ENCODE measurements at places on chromosomes 5 and 9. TPM values are rescaled to one million over a fixed set of nuclear protein-coding genes. Genes with fewer than 3 reads are reported as not detected.

DNA sequence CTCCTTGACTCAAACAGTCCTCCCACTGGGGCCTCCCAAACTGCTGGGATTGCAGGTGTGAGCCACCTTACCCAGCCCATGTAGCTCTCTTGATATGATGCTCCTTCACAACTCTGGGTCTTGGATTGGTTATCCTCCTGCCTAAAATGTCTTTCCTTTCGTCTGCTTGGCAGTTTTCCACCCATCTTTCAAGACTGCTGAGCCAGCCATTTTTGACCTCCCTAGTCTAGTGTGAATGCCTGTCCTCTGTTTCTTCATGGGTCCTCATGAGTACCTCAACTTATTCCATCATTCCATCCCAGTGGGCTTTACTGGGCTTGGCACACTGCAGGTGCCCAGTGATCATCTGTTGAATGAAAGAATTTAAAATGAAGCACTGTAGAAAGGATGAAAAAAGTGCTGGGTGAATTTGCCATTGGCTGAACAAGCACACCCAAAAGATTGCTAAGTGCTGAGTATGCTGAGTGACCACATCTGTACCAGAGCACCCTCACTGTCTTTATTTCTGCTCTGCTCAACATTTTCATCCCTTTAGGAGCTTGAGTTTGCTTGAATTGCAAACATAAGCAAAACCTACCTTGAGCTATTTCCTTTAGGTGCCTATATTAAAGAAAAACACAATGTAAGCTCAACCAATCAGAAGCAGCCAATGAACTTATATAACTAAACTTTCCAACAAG, 84.8 kb upstream of the FAM169A start:
- DNase-seq, result no peak
- H3K4me3 ChIP-seq, result no peak overlapping the region
- peaks cover 45% of the 10 kb centered on the region for H3K27me3 ChIP-seq
- H3K27ac ChIP-seq, result no peak overlapping the region

GRCh38 chr9:121620777-121621449, 30.5 kb upstream of the DAB2IP start:
- H3K27ac ChIP-seq, result no peak overlapping the region
- H3K36me3 ChIP-seq, result no peaks in the 10 kb centered on the region
- no peak overlapping the region for H3K4me3 ChIP-seq
- no peak for DNase-seq
- no peaks in the 10 kb centered on the region for H3K4me1 ChIP-seq

DNA sequence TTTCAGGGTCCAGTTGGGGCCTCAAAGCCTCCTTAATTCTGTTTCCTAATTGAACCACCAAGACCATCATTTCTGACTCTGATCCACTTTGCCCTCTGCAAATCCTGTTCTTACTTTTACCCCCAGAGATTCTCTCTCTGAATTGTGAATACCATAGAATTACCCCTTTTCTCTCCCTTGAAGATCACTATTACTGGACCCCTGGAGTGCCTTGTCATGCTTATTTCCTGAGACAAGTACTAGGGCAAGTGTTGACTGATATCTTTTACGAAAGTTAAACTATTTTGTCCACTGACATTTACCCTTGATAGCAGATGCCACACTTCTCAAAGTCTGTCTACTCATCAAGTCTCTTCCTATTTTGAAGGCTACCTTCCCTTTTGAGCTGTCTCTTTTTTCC, 246.9 kb upstream of the PTGER4 start:
- no peak overlapping the region for H3K4me3 ChIP-seq
- peaks cover 81% of the 10 kb centered on the region for H3K4me1 ChIP-seq
- H3K27me3 ChIP-seq, result no peaks in the 10 kb centered on the region
- no peak for DNase-seq
- H3K36me3 ChIP-seq, result peaks cover 11% of the 10 kb centered on the region
- no peak overlapping the region for H3K27ac ChIP-seq

- H3K4me3 ChIP-seq, result no peak overlapping the region
- H3K27me3 ChIP-seq, result no peaks in the 10 kb centered on the region
- H3K4me1 ChIP-seq, result no peaks in the 10 kb centered on the region
- H3K36me3 ChIP-seq, result no peaks in the 10 kb centered on the region
- H3K27ac ChIP-seq, result no peak overlapping the region
Measured at GRCh38 chr5:94463739-94464138, 154.7 kb downstream of the KIAA0825 start.

DNA sequence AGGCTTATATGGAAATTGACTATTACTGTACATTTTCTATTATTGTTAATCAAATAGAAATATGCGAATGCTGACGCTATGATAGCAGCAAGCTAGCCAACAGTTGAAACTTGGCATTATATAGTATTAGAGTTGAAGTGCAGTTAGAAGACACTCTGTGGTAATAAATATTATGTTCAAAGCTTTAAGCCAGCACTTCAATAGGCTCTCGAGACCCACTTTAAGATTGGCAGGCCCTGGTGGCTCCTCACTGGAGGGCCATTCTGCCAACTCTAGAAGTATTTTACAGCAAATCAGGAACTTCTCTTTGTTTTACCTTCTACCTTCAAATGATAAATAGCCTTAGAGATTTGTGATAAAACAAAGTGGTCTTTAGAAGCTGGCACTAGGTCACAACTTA, 2029.0 kb upstream of the WWC1 start:
- H3K36me3 ChIP-seq, result no peaks in the 10 kb centered on the region
- H3K27me3 ChIP-seq, result no peaks in the 10 kb centered on the region
- no peak overlapping the region for H3K27ac ChIP-seq
- no peak for DNase-seq

DNA sequence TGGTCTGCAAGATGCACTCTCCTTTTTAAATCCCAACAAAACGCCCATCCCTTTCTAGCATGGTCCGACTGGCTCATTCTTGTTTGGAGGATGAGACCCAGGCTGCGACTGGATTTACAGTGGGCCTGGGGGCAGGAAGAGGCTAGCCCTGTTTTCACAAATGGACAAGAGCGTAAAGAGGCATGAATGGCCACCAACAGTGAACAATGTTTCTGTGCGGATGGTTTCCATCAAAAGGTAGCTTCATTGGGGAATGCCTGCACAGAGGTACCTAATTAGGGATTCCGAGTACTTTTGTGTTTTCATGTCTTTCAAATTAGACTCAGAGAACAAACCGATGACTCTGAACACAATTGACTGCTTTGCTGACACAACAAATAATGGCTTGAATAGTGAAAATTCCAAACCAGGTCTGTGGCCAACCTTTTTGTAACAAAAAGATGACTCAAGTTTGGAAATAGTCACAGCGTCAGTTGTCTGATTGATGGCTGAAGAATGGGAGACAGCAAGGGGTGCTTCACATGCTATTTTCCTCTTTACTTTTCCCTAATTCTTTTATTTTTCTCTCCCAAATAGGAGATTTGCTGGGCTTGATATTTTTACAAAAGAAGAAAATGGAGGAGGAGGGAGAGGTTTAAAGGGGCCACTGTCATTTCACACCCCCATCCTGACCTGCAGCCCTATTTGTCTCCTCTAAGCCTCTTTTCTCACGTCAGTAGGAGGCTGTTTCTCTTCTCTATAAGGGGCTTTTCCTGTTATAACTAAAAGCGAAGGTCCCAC, 208.1 kb upstream of the S1PR3 start:
- no peaks in the 10 kb centered on the region for H3K36me3 ChIP-seq
- no peak overlapping the region for H3K4me3 ChIP-seq
- H3K4me1 ChIP-seq, result no peaks in the 10 kb centered on the region
- no peak for DNase-seq
- no peak overlapping the region for H3K27ac ChIP-seq

Gene GLDC
- 1.0 TPM for total RNA-seq

- no peaks in the 10 kb centered on the region for H3K36me3 ChIP-seq
- H3K4me3 ChIP-seq, result no peak overlapping the region
- no peaks in the 10 kb centered on the region for H3K4me1 ChIP-seq
- H3K27me3 ChIP-seq, result peaks cover 2% of the 10 kb centered on the region
- no peak for DNase-seq
Measured at GRCh38 chr5:169050146-169050571, 250.8 kb downstream of the SLIT3 start.

GRCh38 chr5:107025712-107026497, 644.8 kb downstream of the EFNA5 start:
- no peaks in the 10 kb centered on the region for H3K36me3 ChIP-seq
- no peaks in the 10 kb centered on the region for H3K27me3 ChIP-seq
- no peaks in the 10 kb centered on the region for H3K4me1 ChIP-seq
- H3K27ac ChIP-seq, result no peak overlapping the region
- DNase-seq, result no peak
